Stimulated activated CD8-positive, alpha-beta memory T cell treated with anti-CD3 and anti-CD28 coated beads, Interleukin-4, amount 100 ng/mL, for 1 hour (primary cell): ENCODE measurements at places on chromosomes 1 and 21.

DNA sequence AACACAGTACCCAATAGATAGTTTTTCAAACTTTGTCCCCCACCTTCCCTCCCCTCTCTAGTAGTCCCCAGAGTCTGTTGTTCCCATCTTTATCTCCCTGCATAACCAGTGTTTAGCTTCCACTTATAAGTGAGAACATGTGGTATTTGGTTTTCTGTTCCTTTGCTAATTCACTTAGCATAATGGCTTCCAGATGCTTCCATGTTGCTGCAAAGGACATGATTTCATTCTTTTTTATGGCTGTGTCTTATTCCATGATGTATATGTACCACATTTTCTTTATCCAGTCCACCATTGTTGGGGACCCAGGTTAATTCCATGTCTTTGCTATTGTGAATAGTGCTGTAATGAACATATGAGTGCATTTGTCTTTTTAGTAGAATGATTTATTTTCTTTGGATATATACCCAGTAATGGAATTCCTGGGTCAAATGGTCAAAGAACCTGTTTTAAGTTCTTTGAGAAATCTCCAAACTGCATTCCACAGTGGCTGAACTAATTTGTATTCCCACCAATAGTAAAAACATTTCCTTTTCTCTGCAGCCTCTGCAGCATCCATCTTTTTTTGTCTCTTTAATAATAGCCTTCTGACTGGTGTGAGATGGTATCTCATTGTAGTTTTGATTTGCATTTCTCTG is 126.0 kb downstream of the AK5 start:
- DNase-seq = no peak

DNA sequence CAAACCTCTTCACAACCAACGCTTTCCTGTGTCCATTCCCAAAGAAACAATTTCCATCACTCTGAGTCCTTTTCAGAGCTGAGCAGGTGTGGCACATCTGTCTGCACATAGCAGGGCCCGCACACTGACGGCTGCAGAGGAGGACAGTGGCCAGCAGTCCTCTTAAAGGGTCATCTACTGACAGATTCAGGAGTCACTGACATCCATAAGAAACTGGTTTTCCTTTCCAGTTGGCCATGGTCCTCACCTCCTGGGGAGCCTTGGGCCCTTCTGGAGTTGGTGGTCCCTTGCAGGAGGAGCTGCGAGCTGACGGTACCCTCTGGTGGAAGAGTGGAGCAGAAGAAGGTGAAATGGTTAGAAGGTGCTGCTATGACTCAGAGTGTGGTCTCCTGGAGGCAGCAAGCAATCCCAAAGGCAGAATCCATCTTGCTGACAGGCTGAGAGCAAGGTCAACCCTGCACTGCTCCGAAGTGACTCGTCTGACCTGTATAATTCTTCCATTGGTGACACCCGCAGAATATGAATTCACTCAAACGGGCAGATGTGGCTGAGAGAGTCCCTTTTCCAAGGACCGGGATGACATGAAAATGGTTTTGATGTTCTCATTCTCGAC is 278.5 kb upstream of the C1orf174 start:
- DNase-seq = no peak

GRCh38 chr1:239874831-239875230 is 216.9 kb upstream of the FMN2 start:
- no peak for DNase-seq

- no peak for DNase-seq
These were observed 38.7 kb downstream of the BCL9 start for GRCh38 chr1:147579934-147580537.

DNA sequence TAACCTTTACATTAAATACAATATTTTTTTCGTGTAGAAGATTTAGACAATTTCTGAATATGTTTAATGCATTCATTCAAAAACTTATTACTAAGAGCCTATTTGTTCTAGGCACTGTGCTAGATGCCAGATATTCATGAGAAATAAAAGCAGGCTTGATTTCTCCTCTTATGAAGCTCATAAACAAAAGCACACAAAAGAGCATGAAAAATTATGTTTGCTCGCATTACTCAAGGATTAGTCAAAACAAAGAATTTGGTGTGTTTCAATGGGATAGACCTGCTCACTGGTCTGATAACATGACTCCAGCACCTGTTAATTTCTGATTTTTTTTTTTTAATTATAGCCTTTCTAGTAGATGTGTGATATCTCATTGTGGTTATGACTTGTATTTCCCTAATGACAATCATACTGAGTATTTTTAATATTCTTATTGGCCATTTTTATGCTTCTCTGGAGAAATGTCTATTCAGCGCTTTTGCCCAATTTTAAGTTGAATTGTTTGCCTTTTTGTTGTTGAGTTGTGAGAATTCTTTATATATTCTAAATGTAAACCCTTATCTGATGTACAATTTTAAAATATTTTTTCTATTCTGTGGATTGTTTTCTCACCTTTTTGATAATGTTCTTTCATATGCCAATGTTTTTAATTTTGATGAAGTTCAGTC is 382.3 kb upstream of the ADGRL4 start:
- DNase-seq = no peak

GRCh38 chr21:17231771-17232170 is 281.1 kb upstream of the CXADR start:
- no peak for DNase-seq

DNA sequence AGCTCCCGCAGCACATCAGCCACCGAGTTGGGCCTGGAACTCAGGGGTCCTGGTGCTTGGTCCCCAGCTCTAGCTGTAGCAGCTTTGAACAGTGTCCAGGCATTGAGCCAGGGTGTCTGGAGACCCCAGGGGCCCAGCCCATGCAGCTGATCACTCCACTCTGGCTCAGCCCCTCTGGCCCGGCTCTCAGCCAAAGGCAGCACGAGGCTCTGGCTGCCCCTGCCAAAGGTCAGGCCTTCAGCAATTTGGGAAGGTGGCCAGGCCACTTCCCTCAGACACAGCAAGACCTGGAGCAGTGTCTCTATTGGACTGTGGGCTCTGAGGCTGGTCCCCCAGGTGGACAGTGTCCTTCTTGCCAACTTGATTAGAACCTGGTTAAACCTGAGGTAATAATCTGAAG is 34.4 kb upstream of the RNF19B start:
- no peak for DNase-seq

DNA sequence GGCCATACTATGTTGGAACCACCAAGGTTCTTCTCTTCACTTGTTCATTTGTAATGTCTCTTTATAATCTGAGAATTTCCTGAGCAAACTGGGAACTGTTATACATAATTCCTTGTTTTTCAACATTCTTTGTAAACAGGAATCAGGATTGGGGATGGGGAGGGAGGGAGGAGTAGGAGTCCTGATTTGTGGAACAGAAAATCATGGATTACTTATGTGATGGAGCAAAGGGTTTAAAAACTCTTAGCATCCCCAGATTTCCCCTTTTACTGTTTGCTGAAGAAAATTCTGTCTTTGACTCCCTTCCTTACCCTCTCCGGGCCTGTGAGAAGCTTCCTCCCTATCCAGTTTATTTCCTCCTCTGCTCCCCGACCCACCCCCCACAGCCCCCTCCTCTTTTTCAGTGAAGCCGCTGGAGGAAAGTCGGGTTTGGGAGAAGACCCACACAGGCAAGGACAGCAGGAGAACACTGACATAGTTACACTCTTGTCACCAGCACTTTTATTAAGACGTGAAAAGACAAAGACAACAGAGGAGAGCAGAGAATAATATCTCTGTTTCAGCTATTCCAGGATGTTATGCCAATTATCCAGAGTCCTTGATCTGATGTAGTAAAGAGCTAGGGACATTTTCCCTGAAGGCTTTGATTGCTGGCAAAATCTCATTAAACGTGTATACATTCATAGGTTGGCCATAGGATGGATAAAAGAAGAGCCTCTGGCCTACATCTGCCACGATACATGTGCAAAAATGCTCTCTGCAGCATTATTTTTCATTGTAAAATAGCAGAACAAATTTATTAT is 4.6 kb upstream of the NBPF1 start:
- DNase-seq = no peak

- DNase-seq = no peak
These were observed 1223.8 kb downstream of the AMY1C start for GRCh38 chr1:104973516-104973915.

- no peak for DNase-seq
These were observed 36.7 kb downstream of the ZBTB40 start for GRCh38 chr1:22488319-22488718.

DNA sequence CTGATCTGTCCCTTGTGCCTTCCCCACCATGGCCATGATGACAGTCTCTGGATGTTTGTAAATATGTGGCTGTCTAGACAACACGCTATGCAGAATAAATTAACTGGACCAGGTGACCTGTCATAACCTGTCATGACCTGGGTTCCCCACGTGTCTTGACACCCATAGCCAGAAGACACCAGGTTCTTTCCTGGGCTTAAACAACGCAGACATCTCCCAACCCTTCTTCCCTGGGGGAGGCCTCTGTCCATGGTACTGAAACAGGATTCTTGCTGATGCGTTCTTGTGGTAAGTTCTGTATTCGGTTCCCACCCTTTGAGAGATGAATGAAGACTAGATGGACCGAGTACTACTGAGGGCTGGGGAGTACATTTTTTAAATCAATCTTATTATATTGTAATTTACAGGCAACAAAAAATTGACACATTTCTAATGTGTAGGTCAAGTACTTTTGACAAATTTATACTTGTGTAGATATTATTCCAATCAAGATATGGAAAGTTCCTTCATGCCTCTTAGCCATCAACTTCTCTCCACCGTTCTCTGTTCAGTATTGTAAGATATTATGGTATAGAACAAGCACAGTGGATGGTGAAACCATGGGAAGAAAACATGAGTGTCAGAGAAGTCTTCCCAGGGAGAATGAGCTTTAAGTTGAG is 738.8 kb downstream of the PTPRU start:
- no peak for DNase-seq

DNA sequence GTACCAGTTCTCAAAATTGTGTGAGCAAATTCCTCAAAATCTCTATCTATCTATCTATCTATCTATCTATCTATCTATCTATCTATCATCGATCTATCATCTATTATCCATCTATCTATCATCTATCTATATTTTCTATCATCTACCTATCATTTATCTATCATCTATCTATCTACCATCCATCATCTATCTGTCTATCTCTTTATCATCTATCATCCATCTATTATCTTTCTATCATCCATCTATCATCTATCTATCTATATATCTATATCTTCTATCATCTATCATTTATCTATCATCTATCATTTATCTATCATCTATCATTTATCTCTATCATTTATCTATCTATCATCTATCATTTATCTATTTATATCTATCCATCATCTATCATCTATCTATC is 364.7 kb upstream of the GREM2 start:
- no peak for DNase-seq

DNA sequence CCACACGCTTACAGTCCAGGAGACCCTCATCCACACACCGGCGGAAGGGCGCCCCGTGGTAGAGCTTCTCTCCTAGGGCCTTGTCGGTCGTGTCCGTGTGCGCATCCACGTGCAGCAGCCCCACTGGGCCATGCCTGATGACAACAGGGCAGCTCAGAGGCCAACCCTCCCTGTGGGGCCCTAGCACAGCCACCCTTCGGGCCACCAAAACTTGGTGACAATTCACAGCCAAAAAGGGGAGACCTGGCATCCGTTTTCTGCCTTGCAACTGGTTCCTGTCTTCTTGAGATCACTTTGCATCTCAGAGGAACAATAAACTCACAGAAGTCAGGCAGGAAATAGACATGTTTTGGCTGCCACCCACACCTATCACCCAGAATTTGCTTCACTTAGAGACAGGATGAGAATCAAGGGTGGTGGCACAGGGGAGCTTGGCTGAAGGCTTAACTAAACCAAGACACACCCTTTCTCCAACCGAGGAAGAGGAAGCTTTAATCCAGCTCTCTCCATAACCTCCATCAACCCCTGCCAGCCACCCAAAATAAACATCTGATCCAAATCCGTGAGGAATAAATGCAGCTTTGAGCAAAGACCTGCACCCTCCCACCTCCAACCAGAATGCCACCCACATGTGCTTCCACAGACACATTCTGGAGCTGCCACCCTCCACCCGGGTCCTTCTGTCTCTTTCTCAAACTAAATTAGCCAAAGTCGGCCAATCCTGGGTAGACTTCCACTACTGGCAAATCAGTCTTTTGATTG is 5.7 kb downstream of the AGMAT start:
- DNase-seq = no peak

GRCh38 chr1:184555665-184556641 is 169.1 kb downstream of the C1orf21 start:
- no peak for DNase-seq

GRCh38 chr1:59013276-59013927 is 229.6 kb upstream of the JUN start:
- DNase-seq = no peak

DNA sequence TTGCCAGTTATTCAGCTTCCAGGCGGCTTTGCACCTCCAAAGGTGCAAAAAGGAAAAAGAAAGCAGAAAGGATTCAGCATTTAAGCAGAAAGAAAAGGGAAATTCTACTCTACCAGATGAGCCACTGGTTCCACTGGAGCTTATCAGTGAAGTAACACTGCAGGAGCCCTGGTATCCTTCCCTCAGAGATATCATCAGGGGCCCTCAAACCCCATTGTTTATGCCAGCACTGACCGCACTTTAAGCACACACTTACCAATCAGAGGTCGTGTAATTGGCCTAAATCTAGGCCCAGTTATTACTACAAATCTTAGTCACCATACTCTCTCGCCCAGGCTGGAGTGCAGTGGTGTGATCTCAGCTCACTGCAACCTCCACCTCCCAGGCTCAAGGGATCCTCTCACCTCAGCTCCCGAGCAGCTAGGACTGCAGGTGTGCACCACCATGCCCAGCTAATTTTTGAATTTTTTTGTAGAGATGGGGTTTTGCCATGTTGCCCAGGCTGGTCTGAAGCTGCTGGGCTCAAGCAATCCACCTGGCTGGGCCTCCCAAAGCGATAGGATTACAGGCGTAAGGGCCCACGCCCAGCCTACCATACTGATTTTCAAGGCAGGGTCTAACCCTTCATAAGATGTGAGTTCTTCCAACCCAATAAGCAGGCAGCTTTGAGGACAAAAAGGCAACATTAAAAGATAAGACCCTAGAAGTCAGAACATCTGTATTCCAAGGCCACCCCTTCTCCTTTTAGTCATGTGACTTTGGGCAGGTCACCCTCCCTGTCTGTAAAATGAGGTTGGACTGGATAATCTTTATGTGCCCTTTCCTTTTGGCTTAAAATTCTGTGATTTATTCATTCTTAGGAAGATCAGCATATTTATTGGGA is 125.3 kb downstream of the SYT2 start:
- DNase-seq = no peak

DNA sequence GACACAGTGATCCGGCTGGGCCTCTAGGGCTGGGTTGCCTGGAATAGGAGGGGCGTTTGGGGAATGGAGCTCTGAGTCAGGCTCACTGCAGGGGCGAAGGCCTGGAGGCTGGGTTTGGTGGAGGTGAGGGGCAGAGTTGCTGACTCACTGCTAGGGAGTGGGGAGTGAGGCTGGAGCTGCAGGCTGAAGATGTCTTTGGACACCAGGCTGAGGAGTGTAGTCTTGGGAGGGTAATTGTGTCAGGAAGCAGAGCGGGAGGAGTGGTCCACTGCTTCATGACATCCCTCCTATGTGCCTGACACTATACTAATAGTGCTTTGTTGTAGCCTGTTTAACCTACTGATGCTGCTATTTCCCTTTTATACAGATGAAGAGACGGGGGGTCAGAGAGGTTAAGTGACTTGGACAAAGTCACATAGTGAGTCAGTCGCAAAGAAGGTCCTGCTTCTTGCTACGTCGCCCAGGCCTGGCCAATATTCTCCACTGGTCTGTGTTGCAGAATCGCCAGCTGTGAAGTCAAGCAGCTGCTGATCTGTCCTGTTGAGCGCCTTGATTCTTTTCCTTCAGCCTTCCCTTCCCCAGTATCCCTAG is 13.6 kb downstream of the ACTL8 start:
- no peak for DNase-seq

GRCh38 chr1:175887981-175888428 is 144.6 kb upstream of the TNR start:
- no peak for DNase-seq

- DNase-seq = no peak
These were observed 199.0 kb downstream of the URB2 start for GRCh38 chr1:229825042-229825441.
